Effector CD4-positive, alpha-beta T cell (primary cell): ENCODE measurements at places on chromosomes 11 and 22.
A peak's percentile ranks its signal among the peaks of the same experiment; 100 is the strongest.

GRCh38 chr11:66287889-66288670 is 863 bp downstream of the YIF1A start:
- no peak for DNase-seq

DNA sequence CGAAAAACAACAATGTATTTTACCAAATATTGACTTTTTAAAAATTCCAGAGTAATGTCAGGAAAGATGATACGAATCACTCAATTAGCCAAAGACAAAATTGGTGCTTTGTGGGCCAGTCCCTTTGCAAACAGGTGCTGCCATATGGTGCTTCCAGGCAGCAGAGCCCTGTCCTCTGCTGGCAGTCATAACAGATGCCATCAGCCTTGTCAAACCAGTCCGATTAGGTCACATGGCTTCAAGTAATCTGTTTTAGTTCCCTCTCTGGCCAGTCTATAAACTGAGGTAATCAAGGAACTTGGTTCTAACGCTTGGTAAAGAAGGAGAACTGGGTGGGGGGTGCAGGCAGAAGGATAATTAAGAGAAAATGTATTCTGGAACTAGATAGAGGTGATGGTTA is 49.1 kb upstream of the CAPRIN1 start:
- DNase-seq, result no peak

GRCh38 chr11:77821349-77821851 is 456 bp downstream of the AAMDC start:
- DNase-seq, result peak; percentile 3

DNA sequence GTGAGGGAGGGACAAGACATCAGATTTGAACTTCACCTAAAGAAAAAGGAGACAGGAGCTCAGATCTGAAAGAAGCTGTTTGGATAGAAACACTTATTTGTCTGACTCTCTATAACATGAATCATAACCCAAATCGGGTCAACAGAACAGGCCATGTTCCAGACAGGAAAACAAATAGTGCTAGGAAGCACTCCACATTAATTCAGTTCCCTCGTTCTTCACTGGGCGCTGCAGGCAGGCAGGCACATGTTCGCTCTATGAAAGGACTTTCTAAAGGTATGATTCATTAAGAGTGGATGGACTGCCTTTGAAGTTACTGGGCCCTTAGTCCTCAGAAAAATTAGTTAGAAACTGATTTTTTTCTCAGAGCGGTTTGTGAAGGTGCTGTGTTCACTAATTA is 137.5 kb upstream of the TRPC6 start:
- no peak for DNase-seq

GRCh38 chr11:702462-703461 is 3.3 kb upstream of the EPS8L2 start:
- DNase-seq, result no peak

DNA sequence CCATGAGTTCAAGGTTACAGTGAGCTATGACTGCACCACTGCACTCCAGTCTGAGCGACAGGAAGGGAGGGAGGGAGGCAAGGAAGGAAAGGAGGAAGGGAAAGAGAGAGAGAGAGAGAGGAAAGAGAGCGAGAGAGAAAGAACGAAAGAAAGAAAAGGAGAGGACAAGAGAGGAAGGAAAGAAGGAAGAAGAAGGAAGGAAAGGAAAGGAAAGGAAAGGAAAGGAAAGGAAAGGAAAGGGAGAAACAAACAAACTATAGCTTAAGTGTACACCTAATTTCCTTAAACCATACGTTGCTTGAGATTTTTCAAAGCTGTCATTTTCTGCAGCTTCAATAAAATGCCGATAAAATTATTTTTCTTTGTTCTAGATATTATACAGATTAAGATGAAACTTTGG is 80.2 kb upstream of the APOA1 start:
- DNase-seq, result no peak

DNA sequence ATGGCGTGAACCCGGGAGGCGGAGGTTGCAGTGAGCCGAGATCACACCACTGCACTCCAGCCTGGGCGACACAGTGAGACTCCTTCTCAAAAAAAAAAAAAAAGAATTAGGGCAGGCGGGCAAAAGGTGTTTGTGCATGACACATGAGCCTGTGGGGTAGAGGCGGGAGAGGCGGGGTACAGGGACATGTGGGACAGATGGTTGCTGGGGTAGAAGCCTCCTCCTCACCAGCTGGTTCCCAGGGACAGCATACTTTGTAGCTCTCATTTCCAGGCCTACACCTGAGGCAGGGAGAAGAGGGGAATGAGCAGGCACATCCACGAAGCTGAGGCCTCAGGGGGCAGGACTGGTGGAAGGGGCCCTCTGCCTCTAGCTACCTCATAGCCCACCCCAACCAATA is 23.7 kb downstream of the YWHAH start:
- no peak for DNase-seq

DNA sequence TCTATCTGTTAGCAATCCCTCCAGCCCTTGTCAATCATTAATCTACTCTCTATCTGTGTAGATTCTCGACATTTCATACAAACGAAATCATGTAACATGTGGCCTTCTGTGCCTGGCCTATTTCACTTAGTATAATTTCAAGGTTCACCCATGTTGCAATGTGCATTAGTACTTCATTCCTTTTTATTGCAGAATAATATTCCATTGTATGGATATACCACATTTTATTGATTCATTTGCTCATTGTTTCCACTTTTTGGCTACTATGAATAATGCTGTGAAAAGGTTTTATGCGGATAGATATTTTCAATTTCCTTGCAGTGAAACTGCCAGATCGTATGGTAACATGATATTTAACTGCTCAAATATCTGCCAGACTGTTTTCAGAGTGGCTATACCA is 100.1 kb downstream of the MIAT start:
- DNase-seq, result no peak

DNA sequence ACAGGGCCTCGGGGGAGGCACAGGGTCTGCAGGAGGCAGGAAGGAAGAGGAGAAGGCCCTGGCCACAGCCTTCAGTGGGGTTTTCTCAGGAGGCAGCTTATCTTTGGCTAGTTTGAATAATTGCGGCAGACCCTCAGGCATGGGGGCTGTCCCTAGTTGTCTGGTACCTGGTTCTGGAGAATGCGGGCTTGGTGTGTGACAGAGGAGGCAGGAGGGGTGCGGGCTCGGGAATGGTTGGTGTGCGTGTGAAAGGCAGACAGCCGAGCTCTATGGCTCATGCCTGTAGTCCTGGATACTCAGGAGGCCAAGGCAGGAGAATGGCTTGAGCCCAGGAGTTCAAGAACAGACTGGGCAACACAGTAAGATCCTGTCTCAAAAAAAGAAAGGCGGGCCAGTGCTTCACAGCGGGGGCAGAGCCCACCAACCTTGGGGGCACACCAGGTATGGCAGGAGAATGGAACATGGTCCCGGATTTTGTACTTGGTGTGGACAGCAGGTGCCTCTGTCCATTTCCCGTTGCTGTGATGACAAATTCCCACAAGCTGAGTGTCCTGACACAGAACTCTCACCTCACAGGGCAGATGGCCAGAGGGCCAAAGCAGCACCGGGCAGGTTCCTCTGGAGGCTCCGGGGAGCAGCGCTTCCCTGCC is 640.6 kb downstream of the TBC1D22A start:
- DNase-seq, result no peak

DNA sequence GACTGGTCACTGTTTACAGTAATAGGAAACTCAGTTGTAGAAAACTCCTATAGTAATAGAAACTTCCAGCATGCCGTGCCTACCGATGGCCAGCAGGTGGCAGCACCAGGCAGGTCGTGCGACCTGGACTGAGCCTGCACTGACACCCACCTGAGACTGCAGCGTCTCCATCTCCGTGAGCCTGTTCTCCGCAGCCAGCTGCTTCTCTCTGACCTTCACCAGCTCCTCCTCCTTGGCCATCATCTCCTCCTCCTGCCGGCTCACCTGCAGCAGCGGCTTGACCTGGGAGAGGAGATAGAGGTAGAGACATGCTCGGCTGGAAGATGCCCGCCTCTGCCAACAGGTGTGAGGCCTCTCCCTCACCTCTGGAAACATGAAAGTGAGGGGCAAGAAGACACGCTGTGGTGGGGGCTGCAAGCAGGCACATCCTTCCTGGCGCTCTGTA is 48.5 kb downstream of the APOL1 start:
- DNase-seq, result peak; percentile 81

DNA sequence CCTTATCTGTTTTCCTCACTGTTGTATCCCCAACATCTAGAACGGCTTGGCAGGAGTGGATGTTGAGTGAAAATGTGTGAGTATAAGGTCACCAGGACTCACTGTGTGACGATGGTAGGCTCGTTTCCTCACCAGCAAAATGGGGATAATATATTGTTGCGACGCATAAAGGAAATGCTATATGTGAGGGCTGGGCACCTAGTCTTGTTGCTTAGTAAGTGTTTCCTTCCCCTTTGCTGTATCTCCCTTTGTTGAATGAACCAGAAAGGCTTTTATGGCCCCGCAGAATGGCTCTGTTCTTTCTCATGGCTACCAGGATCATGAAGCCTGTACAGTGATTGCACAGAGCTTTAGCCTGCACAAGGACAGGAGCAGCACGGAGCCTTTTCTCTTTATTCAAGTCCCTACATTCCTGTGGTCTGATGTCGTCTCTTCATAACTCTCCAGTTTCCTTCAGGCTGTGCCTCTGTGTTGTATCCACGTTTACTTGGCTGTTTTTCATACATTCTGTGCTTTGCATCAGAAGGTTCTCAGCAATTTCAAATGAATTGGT is 5.4 kb downstream of the TNRC6B start:
- no peak for DNase-seq

DNA sequence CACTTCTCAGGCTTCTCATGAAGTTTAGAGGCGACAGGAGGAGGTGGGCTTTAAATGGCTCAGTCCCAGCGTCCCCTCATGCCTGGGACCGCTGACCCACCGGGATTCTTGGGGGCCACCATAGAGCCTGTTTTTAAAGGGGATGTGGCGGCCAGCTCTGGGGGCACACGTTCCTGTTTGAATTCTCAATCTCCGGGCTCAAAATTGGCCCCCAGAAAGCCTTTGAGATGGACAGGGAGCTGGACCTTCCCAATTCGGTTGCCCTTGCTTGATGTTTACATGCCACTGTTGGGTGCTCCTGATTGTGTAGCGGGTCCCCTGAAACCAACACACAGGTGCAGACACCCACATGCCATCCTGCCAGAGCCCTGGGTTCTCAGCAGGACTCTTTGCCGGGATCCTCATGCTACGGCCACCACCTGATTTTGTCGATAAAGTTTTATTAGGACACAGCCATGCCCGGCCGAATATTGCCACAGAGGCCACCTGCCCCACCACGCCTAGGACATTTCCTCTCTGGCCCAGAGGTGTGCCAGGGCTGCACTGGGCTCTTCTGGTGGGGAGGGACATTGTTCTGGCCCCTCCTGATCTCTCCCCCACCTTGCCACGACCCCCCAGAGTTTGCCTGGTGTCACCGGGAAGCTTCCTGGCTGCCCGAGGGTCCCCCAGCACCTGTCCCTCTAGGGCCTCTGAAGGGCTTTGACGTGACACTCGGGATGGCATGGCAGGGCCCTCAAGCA is 71.6 kb downstream of the KCNQ1 start:
- no peak for DNase-seq

GRCh38 chr11:77442394-77443053 is 31.4 kb downstream of the PAK1 start:
- no peak for DNase-seq

DNA sequence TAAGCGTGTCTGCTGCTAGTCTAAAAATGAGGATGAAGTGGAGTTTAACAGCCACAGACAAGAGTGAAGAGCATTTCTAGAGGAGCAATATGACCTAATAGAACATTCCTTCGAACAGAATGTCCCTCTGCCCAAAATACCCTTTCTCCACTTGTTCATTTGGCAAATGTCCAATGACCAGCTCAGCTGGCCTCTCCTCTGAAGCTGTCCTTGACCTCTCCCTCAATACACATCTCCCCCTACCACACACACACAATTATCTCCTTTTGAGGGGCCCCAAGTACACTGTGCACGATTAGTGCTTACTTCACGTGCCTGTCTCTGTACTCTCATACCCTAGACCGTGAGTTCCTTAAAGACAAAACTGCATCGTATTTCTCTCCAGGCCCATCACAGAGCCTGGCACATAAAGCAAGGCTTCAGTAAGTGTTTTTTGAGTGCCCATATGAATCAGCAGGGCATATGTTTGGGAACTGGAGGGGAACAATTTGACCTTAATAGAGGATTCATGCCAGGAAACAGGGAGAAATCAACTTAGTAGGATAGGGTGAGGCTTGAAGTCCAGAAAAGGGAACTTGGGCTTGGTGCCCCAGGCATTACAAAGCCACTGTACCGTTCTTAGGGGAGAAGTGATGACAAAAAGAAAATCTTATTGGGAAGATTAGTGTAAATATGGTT is 18.1 kb upstream of the NCAM1 start:
- no peak for DNase-seq

GRCh38 chr11:43950311-43950855 is 7.9 kb downstream of the C11orf96 start:
- no peak for DNase-seq

DNA sequence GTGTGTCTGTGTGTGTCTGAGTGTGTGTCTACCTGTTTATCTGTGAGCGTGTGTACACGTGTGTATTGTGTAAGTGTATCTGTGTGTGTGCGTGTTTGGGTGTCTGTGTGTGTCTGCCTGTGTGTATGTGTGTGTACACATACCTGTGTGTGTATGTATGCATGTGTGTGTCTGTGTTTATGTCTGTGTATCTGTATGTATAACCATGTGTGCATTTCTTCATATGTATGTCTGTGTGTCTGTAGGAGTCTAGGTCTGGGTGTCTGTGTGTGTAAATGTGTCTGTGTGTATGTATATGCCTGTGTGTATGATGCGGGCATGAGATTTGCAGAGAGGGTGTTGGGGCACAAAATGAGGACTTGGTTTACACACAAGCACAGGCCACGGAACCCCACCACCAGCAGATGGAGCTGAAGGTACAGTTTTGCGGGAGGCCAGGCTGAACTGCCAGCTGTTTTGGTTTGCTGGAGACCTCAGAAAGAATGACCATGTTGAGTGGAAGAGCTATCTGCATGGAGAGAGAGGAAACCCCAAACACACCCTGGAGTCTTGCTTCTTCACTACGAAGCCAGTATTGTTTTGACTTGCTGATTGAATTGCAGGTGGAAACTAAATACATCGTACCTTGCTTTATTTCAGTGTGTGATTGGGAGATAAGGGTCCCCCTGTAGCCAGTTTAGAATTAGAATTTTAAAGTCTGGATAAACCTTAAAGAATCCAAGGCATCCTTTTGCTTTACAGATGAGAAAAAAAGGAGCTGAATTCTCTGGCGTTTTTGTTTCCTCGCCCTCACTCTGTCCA is 497.2 kb downstream of the NTM start:
- no peak for DNase-seq

- no peak for DNase-seq
These were observed 625.1 kb upstream of the ANO5 start for GRCh38 chr11:21567645-21568290.

DNA sequence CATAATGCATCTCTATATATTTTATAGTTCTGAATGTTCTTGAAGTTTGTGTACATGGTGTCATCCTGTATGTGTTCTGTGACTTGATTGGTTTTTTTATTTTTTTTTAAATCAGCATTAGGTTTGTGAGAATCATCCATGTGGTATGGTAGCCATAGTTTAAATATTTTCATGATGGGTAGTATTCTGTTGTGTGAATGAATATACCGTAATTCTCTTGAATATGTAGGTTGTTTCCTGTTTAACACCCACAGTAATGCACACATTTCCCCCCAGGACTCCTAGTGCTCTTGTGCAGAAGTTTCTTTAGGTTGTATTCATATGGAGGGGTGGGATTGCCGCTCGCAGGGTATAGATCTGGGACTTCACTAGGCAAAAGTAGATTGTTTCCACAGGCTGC is 2.0 kb downstream of the PACS1 start:
- no peak for DNase-seq
